ENCODE measurements at places on chromosomes 2 and 18.

DNA sequence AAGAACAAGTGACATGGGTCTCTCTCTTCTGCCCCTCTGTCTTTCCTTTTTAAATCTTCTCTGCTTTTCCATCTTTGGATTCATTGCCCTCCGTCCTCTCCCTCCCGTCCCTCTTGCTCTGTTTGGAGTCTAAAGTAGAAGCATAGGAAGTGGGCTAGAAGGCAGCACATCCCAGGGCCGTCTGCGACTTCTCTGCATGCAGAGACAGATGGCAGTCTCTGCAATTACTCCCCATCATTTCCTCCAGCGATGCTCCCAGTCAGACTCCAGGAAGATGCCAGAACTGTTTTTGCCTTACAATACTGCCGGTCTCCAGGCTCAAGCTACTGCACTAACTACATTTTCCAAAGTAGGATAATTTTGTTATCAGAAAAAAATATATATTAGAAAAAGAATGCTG is 35.2 kb upstream of the LPIN2 start:
- no peak for DNase-seq

- DNase-seq: no peak
These were observed 142.9 kb upstream of the NCKAP5 start for GRCh38 chr2:133711201-133711600.

DNA sequence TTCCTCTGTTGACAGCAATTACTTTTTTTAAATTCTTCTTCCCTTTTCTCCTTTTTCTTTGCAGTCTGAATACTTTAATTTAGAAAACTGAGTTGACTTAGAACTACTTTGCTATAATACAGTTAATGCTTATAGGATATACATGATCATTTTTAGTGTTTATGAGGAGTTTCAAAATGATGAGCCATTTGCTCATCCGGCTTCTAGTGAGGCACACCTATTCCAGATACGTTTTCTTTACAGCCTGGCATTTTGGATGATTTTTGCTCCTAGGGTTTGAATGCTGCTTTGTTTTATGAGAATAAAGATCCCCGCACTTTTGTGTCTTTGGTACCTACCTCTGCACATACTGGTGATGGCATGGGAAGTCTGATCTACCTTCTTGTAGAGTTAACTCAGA is 52.8 kb downstream of the EIF5B start:
- no peak for DNase-seq

DNA sequence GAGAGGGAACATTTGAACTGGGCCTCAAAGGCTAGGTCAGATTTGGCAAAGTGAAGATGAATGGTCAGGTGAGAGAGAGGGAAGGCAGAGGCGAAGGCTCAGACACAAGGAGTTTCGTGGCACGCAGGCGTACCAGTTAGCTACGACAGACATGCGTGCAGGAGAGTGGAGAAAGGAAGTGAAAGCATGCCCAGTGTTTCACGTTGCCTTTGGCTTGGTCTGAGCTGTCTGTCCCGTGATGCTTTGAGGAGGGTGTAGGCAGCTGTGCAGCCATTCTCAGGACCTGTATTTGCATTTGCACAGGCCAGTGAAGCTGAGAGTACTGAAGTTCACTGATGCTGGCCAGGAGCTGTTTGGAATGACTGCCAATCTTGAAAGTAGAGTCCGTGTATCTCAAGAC is 69.5 kb downstream of the HNRNPLL start:
- DNase-seq: no peak

DNA sequence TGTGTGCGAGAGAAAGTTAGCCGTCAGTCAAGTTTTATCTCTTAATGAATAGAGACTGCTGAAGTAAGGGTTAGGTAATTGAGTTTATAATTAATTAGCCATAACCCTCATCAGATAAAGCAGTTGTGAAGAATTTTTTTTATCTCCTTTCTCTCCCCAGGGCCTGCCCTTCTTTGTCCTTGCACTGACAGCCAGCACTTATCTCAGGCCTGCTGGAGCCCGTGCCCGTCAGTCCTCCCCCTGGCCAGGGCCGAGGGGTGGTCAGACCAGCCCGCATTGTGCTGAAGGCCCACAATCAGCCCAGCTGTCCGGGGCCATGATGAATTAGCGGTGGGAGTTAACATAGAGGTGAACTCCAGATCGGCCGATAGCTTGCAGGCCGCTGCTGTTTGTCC is 315.7 kb downstream of the GBX2 start:
- DNase-seq: no peak

- no peak for DNase-seq
These were observed 8.6 kb upstream of the C2orf42 start for GRCh38 chr2:70199320-70199864.

DNA sequence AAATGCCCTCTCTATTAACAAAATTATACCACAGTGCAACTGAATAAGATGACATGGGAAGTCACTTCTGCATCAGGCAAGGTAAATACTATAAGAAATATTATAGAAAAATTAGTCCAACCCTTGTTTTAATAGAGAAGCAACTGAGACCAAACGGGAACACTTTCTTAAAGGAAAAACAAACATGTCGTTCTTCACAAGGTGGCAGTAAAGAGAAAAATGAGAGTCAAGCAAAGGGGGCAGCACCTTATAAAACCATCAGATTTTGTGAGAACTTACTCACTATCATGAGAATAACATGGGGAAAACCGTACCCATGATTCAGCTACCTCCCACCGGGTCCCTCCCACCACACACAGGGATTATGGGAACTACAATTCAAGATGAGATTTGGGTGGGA is 481.7 kb upstream of the CRIM1 start:
- no peak for DNase-seq

DNA sequence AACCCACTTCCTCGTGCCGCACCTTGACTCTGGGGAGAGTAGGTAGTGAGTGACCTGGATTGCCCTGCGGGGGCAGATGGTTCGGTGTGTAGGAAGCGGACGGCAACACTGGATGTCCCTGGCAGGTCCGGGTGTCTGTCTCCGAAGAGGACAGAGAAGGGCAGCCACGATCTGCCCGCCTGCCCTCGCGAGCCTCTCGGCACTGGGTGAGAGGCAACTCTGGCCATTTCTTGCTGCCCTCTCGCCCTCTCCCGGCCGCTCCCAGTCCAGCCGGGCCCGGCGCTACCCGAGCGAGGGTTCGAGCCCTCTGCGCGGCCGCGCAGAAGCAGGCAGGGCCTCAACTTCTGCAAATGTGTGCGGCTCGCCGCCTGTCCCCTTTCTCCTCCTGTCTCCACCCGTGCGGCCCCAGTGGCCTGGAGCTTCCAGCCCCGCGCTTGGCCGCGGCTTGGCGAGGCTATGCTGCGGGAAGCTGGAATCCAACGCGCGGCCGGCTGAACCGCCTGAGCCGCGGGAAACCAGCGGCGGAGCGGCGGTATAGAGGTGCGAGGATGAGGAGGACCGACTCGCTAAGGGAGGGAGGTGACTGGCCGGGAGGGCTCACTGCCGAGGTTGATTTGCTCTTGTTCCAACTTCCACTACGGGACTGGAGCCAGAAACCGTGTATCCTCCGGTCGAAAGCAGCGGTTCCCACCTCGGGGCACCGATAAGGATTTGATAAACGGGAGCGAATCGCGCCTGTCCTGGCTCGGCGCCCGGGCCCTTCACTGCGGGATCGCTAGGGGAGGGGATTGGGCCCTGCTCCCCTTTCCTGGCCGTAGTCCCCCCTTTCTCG is 1.5 kb downstream of the EPAS1 start:
- no peak for DNase-seq

DNA sequence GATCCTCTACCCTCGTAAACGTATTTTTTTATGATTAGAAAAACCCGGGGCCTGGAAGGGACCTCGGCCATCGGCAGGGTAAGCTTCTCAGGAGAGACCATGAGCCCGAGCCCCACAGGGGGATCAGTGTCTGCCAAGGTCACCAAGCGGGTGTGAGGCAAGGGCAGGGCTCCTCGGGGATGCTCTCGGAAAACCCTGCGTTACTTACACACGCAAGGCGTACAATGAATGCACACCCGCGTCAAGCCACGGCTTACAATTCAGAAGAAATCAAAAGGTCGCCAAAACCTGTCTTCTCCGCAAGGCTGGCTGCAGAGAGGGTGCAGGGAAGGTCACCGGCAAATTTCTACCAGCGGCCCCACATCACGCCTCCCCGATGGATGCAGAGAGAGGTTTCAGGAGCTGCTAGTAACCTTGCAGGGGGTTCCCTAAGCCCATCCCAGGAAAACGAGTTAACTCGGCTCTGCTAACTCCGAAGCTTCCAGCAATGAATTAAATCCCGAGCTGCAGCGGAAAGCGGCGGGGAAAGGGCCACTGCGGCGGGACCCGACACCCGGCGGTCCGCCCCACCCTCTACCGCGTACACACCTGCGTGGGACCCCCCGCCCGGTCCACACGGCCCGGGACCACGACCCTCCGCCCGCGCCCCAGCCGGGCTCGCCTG is 638 bp downstream of the ST3GAL5 start:
- DNase-seq: no peak

DNA sequence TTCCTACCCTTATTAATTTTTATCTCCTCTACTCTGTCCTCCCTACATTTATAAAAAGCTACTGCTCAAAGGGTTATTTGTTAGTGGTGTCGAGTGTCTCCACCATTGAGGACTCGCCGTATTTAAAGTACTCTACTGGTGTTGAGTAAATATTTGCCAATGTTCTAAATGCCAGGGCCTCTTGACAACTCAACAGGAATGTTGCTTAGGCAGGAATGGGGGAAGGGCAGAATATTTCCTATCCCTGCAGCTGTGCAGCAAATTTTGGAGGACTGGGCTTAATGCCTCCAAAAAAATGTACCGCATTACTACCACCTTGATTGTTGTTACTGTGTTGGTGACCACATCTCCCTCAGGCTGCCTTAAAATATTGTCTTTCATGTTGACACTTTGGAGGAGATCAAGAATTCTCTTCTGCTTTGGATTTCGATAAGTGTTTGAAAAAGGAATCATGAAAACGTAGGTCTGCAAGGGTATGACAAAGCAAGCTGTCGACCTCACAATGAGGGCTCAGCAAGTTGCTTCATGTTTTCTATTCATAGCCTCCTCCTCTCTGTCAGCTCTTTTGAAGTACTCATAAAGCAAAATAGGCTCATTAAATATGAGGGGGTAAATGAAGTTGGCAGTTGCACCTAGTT is 84.3 kb downstream of the EFEMP1 start:
- DNase-seq: no peak

DNA sequence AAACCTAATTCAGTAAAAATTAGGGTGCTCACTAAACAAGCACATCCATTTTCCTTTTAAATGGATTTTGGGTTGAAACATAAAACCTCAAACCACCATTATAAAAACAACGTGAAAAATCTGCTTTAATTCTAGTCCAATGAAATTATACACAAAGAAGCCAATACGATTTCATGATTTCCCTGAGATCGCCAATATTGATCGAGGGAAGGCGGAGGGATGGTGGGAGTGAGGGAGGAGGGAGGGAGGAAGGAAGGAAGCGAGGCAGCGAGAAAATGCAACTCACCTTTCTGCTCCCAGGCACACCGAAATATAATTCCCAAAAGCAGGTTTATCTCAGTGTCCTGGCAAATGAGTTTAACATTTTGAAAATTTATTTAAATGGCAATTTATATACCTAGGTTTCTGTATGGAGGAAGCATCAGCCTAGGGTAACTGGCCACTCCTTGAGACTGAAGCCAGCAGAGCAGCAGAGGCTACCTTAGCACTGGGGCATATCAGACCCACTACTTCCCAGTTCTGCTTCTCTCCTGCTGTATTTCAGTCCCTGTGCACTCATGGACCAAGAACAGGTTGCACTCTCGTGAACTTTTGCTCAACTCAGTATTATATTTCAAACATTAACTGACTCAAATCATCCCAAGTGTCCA is 2.3 kb upstream of the ONECUT2 start:
- DNase-seq: no peak

DNA sequence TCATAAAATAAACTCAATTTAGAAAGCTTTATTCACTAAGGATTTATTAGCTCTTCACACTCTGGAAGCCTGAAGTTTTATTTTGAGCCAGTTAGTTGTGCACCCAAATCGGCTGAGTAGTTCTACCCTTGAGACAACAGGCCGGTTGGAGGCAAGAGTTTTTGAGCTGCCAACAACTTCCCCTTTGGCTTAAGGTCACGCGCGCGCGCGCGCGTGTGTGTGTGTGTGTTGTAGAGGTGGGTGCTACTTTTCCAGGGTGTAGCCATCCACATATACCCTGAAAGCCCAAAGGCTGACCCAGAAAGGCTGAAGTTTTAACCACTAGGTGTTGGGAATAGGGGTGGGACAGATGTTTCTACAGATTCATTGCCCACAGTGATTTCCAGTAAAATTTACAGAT is 150.2 kb upstream of the LHCGR start:
- DNase-seq: no peak

- DNase-seq: no peak
These were observed 31.0 kb downstream of the STEAP3 start for GRCh38 chr2:119254601-119255080.

GRCh38 chr18:49161627-49162026 is 210.9 kb upstream of the SMAD7 start:
- DNase-seq: no peak

GRCh38 chr2:166375736-166376487 is at the start of gene SCN9A:
Gene SCN9A, minus strand, starts transcription at chr2:166375944. Its CDS starts 64,188 bp downstream, at chr2:166311756.
- peak; percentile 15 for DNase-seq

GRCh38 chr2:187124529-187124928 is 275.6 kb upstream of the ZSWIM2 start:
- DNase-seq: no peak

DNA sequence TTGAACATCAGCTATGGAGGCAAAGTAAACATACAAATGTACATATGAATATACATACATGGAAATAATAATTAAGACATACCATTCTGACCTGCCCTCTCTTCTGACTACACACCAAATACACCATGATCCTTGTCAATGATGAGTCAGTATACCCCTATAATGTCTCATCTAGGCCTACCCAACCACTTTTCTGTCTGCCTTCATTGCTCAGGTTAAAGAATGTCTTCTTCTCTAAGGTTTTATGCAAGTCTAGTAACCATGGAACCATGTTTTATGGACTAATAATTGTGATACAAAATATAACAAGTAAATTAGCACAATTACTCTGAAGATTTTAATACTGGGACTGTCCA is 128.7 kb downstream of the NCKAP5 start:
- no peak for DNase-seq

DNA sequence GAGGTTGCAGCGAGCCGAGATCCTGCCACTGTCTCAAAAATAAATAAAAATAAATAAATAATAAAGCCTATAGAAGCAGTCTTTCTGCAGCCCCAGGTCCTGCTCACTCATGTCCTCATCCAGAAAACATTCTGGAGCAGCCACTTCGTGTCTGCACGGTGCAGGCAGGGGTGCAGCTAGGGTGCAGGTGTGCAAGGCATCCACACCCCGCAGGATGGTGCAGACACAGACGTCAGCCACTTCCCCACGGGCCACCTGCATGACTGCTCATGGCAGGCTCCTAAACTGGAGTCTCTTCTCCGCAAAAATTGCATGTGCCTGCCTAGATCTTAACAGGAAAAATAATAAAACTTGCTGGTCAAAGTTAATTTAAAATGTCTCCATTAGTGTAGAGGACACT is 80.2 kb upstream of the SNTG2 start:
- DNase-seq: no peak

GRCh38 chr2:62217970-62218369 is 22.1 kb downstream of the B3GNT2 start:
- no peak for DNase-seq

DNA sequence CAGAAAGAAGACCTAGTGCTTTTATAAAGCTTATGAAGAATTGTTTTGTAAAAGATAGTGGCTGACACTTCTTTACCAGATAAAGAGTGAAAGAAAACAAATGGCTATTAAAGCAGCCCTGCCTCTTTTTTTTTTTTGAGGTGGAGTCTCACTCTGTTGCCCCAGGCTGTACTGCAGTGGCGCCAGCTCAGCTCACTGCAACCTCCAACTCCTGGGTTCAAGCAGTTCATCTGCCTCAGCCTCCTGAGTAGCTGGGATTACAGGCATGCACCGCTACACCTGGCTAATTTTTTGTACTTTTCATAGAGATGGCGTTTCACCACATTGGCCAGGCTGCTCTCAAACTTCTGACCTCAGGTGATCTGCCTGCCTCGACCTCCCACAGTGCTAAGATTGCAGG is 12.9 kb downstream of the ARPC2 start:
- no peak for DNase-seq
